Kidney (tissue), 22 donors: ENCODE measurements at places on chromosomes 6 and 20.

GRCh38 chr6:11585426-11586016 lies 48.0 kb downstream of the TMEM170B start:
- peak; percentile 75 for DNase-seq

GRCh38 chr20:62500237-62500864 lies 24.6 kb upstream of the GATA5 start:
- DNase-seq = peak; percentile 69

GRCh38 chr6:165895421-165896165 lies 232.6 kb upstream of the PDE10A start:
- peak; percentile 46 for DNase-seq

DNA sequence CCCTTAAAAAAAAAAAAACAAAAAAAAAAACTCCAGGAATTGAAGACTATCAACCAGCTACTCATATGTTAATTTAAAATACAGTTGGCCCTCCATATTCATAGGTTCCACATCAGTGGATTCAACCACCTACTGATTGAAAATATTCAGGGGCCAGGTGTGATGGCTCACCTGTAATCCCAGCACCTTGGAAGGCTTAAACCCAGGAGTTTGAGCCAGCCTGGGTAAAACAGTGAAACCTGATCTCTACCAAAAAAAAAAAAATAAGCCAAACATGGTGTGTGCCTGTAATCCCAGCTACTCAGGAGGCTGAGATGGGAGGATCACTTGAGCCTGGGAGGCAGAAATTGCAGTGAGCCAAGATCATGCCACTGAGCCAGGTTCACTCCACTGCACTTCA lies 72.4 kb upstream of the SMIM8 start:
- DNase-seq = no peak

DNA sequence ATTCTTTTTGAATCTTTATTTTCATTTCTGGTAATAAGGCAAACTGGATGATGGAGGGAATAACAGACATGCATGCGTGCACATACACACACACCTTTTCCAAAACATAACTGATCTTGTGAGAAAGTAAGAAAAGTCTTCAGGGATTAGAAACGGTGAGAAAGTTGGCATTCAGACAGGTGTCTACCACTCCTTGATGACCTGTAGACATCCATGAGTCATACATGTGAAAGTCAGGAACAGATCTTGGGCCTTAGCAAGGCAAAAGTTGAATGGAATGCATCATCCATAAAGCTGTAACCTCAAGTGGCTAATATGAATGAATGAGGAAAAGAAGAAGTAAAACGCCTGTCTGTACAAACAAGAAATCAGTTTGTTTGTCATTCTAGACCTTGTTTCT lies 97.3 kb downstream of the GRIK2 start:
- no peak for DNase-seq
